ENCODE measurements at places on chromosomes 3 and 15.

DNA sequence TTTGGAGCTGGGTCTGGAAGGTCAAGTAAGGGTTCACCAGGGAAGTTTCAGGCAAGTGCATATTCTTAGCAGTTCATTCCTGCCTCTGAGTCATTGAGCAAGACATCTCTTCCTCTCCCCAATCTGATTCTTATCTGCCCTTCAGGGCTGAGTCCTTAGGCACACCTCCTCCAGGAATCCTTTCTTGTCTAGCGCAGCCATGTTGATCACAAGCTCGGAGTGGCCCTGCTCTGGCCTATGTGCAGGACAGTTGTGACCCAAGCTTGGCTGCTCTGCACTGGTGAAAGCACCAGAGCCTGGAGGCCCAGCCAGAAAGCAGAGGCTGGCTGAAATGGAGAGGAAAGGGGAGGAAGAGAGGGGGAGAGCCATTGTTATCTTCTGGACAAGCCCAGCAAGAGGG is 30.9 kb upstream of the MRPS22 start:
- DNase-seq: peak; percentile 84
- peaks cover 38% of the 10 kb centered on the region for H3K4me1 ChIP-seq
- peak overlapping the region; percentile 38 for H3K27ac ChIP-seq
- no peak overlapping the region for H3K4me3 ChIP-seq

- no peak for DNase-seq
- H3K27me3 ChIP-seq: no peaks in the 10 kb centered on the region
- H3K4me3 ChIP-seq: no peak overlapping the region
- H3K36me3 ChIP-seq: no peaks in the 10 kb centered on the region
These were observed 3.9 kb upstream of the VPS8 start for GRCh38 chr3:184808021-184808420.

DNA sequence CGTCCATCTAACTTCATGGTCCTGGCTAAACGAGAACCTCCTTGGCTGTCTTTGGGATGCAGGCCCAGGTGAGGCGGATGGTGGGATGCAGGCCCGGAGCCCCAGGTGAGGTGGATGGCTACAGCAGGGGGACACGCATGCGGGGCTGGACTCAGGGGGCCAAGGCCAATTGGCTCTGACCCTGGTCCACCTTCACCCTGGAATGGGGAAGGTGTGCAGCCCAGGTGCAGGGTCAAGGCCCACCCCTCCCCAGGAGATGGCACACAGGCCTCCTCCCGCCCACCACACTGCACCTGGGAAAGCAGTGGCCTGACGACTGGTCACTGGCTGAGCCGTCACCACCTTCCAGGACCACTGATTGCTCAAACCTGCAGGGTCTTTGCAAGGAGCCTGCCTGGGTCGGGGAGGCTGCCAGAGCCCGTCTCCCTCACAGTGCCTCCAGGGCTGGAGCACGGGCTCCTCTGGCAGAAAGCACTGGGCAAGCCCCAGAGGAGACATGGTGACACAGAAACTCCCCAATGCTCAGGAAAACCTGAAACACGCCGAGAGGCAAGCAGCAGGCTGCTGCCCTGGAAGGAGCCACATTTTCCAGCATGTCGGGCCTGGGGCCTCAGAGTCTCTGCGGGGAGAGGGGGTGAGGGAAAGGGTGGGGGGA is 159.6 kb downstream of the LRRK1 start:
- H3K27me3 ChIP-seq: no peaks in the 10 kb centered on the region
- no peak for DNase-seq
- H3K4me3 ChIP-seq: no peak overlapping the region
- H3K27ac ChIP-seq: no peak overlapping the region
- no peaks in the 10 kb centered on the region for H3K36me3 ChIP-seq

GRCh38 chr3:129656659-129657247 is 50.3 kb upstream of the PLXND1 start:
- DNase-seq: no peak
- peaks cover 3% of the 10 kb centered on the region for H3K4me1 ChIP-seq
- H3K36me3 ChIP-seq: no peaks in the 10 kb centered on the region
- H3K27ac ChIP-seq: peak overlapping the region; percentile 77

DNA sequence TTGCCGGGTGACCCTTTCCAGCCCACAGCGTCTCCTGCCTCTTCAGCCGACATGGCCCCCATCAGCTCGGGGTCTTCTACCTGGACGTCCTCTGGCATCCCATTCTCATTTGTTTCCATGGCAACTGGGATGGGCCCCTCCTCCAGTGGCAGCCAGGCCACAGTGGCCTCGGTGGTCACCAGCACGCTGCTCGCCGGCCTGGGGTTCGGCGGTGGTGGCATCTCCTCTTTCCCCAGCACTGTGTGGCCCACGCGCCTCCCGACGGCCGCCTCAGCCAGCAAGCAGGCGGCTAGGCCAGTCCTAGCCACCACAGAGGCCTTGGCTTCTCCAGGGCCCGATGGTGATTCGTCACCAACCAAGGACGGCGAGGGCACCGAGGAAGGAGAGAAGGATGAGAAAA is 170.2 kb downstream of the FEZF2 start:
- H3K4me3 ChIP-seq: no peak overlapping the region
- H3K4me1 ChIP-seq: no peaks in the 10 kb centered on the region
- no peak for DNase-seq
- no peak overlapping the region for H3K27ac ChIP-seq

DNA sequence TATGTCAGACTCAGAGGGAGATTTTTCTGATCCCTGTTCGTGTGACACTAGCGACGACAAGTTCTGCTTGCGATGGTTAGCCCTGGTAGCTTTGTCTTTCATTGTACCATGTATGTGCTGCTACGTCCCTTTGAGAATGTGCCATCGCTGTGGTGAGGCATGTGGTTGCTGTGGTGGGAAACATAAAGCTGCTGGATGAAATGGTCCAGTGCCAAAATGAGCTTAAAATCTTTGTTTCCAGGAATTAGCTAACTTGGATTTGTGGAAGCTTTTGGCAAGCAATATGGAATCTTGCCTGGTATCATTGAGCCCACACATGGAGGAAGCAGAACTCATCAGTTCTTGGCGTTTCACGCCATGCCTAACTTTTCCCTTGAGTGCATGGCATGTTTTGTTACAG is 98.8 kb downstream of the SPRED1 start:
- H3K27me3 ChIP-seq: no peaks in the 10 kb centered on the region
- DNase-seq: no peak
